Fibroblast of the conjunctiva (primary cell): ENCODE measurements at places on chromosomes 2 and 18.

DNA sequence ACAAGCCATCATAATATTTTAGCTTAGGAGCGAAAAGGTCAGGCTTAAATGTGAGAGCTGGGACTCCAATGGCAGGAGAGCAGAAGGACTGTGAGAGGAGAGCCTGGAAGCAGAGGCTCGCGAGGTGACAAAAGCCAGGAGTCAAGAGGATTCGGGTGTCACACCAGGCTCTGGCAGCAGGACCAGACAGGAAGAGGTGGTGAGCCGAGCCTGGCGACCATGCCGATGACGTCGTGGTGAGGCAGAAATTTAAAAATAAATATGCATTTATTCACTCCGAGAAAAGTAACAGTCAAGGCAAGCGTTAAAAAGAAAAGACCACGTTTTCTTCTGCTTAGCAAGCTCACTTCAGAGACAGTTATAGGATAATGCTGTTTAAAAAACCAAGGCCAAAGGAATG, 31.3 kb upstream of the ZNF236 start:
- no peak for DNase-seq

DNA sequence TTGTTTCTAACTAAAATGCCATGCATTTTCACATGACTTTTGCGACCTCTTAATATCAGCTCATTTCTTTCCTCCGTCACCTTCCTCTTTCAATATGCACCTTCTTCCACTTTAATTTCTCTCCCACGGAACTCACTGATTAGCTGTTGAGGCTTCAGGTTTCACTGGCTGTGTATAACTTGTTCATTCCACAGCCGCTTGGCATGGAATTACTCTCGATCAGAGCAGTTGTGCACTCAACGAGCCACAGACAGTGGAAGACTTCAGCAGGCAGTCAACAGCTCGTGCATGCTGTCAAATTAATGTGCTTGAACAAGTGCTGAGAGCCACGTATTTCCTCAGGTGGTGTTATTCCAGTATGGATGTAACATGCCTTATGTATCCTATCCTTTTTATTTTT, 491.2 kb upstream of the DDX18 start:
- DNase-seq: no peak

DNA sequence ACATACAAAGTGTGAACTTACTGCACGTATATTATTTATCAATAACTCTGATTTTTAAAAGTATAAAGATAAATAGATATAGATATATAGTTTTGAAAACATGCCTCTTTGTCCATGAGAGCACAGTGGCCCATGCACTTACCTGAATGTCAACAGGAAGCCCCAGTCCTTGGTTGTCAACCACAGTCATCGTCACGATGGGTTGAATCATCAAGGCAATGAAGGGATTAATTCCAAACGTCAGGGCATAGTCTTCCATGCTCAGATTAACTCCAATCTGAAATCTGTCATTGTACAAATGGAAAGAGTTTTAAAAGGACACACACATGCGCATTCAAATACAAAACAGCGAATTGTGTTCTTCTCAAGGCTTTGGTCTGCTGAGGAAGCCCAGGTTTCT, 15.5 kb downstream of the SCYGR4 start:
- DNase-seq: no peak

GRCh38 chr2:188378371-188378950, 86.8 kb downstream of the GULP1 start:
- no peak for DNase-seq

DNA sequence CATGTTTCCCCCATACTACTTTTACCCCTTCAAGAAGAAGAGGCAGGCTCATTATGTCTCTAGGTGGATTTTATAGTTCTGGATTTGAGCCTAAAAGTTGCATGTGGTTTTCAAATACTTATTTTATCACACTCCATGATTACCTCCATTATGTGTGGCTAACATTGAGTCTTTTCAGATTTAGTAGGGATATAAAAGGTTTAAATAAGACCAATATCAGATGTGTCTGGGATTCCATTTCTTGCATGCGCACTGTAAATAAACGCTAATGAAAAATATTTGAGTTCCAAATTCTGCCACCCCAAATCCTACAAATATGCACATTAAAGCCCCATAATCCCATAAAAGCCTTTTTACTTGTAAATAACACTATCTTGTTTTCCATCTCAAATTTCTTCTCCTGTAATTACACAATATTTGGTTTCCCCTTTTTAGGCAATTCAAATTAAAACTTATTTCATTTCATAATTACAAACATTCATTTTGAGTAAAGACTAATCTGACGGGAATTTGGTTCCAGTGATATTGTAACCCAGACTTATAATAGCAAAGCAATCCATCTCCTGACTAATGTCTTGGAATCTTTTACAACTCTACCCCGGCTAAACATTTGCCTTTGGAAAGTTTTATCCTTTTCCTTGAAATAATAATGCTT, 600.0 kb downstream of the SLC4A3 start:
- no peak for DNase-seq

- DNase-seq: no peak
Observed at GRCh38 chr2:57725337-57725947, 321.2 kb upstream of the VRK2 start.

GRCh38 chr18:45197526-45197970, 417.7 kb upstream of the SLC14A2 start:
- DNase-seq: no peak

DNA sequence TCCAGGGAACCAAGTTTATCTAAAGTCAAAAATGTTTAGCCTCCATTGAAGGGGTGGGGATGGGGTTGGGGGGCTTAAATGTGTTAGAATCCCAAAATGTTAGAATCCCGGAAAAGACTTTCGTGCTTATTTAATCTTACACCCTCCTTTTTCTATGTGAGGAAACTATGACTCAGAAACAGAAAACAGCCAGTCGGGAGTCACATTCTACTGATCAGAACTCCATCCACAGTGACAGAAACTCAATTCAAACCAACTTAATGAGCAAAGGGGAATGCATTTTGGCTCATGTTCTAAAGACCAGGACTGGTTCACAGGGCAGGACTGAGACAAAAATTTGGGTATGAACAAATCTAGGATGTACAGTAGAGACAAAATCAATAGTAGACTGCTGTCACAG, 31.9 kb upstream of the AFTPH start:
- DNase-seq: no peak

DNA sequence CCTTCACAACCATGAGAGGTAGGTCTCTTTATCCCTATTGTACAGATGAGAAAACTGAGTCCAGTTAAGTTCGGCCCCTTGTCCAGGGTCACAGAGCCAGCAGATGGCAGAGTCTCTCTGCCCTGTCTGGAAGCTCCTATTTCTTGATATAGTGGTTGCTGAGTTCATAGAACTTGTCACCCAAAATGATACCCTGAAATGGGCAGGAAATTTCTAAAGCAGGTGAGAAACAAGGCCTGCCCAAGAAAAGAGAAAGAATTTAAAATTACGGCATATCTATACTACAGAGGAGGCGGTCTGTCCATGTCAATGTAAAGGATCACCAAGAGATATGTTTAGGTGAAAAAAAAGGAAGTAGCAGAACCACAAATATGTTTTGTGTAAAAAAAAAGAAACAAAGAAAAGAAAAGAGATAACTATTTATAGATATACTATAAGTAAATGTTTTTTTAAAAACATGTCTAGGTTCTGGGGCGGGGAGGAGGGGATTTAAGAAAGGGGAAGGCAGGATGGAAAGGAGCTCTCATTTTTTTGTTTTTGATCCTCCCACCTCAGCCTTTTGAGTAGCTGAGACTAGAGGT, 39.8 kb downstream of the MYO7B start:
- no peak for DNase-seq

DNA sequence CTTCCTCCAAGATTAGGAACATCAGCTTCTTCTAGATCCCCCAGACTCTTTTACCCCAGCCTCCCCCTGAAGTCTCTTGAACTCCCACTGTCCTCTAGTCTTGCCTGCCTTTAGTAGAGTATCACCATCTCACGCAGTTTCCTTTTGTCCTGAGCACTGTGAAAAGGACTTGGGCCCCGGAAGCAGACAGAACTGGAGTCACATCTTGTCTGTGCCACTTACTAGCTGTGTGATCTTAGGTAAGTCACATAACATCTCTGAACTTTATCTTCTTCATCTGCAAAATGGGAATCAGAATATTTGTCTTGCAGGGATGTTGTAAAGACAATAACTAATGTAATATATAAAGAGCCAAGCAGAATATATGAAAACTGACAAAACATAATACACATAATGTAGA, 8.4 kb upstream of the TRABD2A start:
- DNase-seq: no peak

DNA sequence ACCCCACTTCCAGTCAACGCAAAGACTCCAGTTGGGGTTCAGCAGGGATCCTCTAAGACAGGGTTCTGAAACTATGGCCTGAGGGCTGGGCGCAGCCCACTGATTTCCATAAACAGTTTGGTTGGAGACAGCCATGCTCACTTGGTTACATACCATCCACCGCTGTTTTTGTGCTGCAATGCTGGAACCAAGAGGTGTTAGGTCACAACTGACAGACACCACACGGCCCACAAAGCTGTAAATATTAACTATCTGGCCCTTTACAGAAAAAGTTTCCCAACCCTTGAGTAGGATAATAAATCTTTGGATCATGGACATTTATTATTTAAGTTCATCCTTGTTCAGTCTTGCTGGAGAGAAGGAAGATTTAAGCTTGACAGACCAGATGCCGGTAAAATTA, 8.4 kb upstream of the CD226 start:
- DNase-seq: no peak

DNA sequence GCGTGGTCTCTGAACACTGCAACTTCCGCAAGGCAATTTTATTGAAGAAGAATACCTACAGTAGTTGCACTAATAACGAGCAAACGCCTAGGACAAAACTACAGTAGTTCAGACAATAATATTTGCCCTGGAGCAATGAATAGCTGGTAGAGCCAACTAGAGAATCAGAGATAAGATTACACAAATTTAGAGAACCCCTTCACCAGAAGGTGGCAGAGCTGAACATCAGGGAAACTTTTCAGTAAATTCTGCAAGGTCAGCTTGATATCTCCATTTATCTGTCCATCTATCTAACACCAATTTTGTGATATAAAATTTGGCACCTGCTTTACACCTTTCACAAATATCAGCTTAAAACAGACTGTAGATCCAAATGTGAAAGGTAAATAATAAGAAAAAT, 43.8 kb downstream of the CDH19 start:
- DNase-seq: peak; percentile 2

- peak; percentile 55 for DNase-seq
Observed at GRCh38 chr2:45778720-45779171, 127.3 kb downstream of the PRKCE start.
